ENCODE measurements at places on chromosomes 5 and 9.

GRCh38 chr5:84343171-84343570 is 41.5 kb downstream of the EDIL3 start:
- DNase-seq, result no peak

GRCh38 chr5:153551537-153552079 is 61.1 kb downstream of the GRIA1 start:
- DNase-seq, result peak; percentile 98

DNA sequence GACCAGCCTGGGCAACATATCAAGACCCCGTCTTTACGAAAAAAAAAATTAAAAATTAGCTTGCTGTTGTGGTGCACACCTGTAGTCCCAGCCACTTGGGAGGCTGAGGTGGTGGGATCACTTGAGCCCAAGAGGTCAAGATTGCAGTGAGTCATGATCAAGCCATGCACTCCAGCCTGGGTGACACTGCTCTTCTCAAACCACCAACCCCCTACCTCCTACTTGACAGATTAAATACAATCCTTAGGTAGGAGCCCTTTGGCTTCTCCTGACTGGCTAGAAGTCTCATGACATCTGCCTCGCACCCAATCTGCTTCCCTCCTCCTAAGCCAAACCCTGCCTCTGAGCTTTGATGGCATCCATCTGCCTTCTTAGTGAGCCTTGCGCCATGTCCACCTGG is 11.6 kb upstream of the FBP1 start:
- no peak for DNase-seq

DNA sequence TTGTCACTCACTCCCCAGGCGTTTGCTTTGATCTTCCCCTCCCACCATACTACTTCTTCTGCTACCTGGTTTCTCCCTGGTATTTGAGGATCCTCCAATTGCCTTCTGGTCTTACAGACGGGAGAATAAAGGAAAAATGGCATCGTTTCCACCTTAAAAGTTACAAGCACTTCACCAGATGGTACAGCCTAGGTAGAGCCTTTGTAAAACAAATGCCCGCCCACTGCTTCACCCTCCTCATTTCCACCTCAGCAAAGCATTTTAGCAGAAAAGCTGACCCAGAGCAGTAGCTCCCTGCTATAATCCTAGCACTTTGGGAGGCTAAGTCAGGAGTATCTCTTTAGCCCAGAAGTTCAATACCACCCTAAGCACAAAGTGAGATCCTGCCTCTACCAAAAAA is 5.1 kb upstream of the ANXA2R start:
- no peak for DNase-seq

GRCh38 chr5:158929552-158930218 is 170.0 kb downstream of the EBF1 start:
- no peak for DNase-seq

DNA sequence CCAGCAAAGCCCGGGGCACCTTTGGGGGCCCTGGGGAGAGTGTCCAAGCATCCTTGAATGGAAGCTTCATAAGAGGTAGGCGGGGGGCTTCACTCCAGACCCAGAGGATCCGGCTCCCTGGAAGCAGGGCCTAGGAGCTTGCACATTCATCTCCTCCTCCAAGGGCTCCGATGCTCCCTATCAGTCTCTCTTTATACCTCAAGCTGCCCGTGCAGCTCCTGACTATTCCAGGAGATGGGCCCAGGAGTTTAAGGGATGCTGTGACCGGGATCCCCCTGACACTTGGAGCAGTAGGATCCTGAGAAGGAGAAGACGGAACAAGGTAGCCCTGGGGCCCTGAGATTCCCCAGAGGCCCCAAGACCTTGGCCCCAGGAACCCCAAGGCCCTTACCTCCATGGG is 25.9 kb downstream of the CSF1R start:
- no peak for DNase-seq

GRCh38 chr5:91144491-91145332 is 238.4 kb downstream of the ARRDC3 start:
- no peak for DNase-seq

GRCh38 chr5:23053846-23054245 is 200.7 kb upstream of the CDH12 start:
- DNase-seq, result no peak

DNA sequence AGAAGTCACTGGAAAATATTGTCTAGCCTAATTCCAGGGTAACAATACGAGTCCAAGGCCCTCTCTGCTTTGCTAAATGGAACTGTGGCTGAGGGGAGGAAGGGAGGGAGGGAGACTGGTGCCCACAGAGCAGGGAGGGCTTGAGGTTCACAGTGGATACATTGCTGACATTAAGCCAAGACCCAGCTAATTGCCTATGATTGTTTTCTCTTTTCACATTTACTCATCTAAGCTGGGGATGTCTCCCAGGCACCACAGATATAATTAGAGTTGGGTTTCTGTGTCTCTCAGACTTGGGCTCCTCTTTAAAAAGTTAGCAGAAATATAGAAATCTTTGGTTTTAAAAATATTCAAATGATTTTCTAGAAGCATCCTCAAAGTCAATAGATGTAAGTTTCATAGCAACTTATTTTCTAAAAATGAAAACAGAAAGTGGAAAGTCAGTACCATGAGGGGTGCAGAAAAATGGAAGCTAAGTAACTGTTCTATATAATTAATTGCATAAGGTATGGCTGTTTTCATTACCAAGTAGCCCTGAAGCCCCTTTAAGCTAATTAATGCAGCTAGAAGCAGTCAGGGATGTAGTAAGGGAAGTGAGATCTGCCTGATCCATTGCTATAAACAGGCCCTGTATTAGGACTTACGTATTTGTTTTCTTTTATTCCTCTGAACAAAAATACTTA is 259.8 kb downstream of the NDUFS4 start:
- no peak for DNase-seq
